Effector memory CD8-positive, alpha-beta T cell (primary cell): ENCODE measurements at places on chromosomes 7 and 10.

- peaks cover 3% of the 10 kb centered on the region for H3K36me3 ChIP-seq
- peaks cover 15% of the 10 kb centered on the region for H3K4me1 ChIP-seq
- no peak overlapping the region for H3K4me3 ChIP-seq
Measured at GRCh38 chr10:132678436-132679216, 107.3 kb downstream of the NKX6-2 start.

GRCh38 chr10:115845921-115846320, 427.1 kb downstream of the GFRA1 start:
- no peaks in the 10 kb centered on the region for H3K4me1 ChIP-seq
- H3K4me3 ChIP-seq: no peak overlapping the region
- H3K36me3 ChIP-seq: no peaks in the 10 kb centered on the region
- no peak overlapping the region for H3K27ac ChIP-seq

- H3K27me3 ChIP-seq: no peaks in the 10 kb centered on the region
- no peaks in the 10 kb centered on the region for H3K36me3 ChIP-seq
- DNase-seq: no peak
- no peak overlapping the region for H3K27ac ChIP-seq
Measured at GRCh38 chr10:2641028-2641427, 426.3 kb upstream of the PFKP start.

DNA sequence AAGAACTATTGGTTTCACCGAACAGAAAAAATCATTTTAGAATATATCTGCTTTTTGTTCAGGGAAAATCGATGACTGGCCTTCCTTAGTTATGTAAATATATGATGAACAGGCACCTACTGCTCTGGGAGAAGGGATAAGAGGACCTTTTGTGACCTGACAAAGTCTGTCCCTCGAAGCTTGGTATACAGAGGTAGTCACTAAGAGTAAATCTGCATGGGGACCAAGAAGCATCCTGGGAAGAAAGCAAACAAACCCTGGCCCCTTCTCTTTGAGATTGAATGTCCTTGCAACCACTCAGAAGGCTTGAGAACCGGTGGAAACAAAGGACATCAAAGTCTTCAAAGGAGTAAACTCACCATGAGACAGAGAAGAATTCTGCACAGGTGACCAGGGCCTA, 52.3 kb downstream of the SKIDA1 start:
- H3K27ac ChIP-seq: no peak overlapping the region
- H3K36me3 ChIP-seq: no peaks in the 10 kb centered on the region
- peaks cover 9% of the 10 kb centered on the region for H3K27me3 ChIP-seq
- no peaks in the 10 kb centered on the region for H3K4me1 ChIP-seq

DNA sequence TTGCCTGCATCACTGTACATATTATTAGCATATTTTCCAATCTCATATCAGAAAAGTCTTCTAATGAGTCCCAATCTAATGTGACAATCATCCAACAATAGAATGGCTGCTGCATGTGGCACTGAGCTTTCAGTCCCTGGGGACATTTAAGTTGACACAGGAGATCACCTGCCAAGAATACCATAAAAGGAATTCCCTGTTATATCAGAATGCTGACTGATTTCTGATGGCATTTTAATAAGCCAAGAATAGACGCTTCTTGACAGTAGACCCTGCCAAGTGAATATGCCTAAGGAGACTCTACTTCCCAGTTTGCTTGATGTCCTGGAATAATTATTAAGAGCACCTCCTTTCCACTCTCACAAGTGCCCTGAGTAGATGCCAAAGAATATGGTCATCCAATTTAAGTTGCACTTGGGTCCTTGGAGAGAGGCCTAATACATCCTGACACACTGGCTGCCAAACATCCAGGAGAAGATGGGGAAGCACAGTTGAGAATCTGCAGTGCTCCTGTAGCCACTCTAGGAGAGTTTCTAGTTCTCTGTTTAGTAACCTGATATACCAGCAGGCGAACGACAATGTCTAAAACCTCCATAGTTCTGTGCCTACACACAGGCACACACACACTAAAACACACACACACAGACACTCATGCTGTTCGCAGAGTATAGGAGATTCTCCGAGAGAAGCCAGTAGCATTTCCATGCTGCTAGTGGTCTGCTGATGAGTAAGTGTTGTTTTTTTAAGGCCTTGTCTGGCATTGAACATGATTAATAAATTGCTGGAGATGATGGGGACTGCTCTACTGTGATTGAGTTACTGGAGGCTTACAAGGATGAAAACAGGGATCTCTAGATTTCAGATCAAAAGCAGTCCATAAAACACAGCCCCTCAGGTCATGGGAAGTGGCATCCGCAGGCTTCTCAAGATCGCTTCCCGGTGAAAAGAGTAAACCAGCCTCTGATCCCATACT, 369.6 kb downstream of the KCNMA1 start:
- peaks cover 26% of the 10 kb centered on the region for H3K4me1 ChIP-seq
- no peak for DNase-seq
- H3K36me3 ChIP-seq: no peaks in the 10 kb centered on the region
- H3K27me3 ChIP-seq: no peaks in the 10 kb centered on the region

GRCh38 chr10:124465777-124466488, 4.3 kb downstream of the LHPP start:
- peaks cover 20% of the 10 kb centered on the region for H3K4me1 ChIP-seq
- H3K27me3 ChIP-seq: no peaks in the 10 kb centered on the region
- DNase-seq: no peak
- H3K27ac ChIP-seq: no peak overlapping the region

- peaks cover 32% of the 10 kb centered on the region for H3K4me1 ChIP-seq
- H3K36me3 ChIP-seq: peaks cover 23% of the 10 kb centered on the region
- H3K4me3 ChIP-seq: no peak overlapping the region
- H3K27me3 ChIP-seq: no peaks in the 10 kb centered on the region
- H3K27ac ChIP-seq: peak overlapping the region; percentile 75
Measured at GRCh38 chr10:119210633-119211032, 3.3 kb downstream of the GRK5 start.

DNA sequence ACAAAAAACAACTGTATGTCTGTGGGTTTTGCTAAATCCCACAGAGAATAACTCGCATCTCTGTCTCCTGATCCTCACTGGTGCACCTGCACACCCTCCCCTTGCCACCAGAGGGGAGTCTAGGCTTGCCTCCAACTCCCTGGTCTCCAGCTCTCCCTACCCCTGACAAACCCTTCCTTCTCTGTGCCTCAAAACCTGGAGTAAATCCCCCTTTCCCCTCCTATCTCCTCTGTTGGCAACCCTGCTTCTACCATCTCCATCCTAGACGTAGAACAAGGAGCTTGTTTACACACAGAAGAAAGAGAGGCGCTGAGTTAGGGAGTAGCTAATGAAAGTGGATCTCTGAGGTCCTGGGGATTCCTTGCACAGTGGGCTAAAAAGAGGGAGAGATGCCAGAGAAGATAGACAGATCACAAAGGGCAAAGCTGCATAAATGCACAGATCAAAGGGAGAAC, 6.0 kb downstream of the MBLAC1 start:
- H3K4me3 ChIP-seq: no peak overlapping the region
- H3K27ac ChIP-seq: peak overlapping the region; percentile 3
- peaks cover 10% of the 10 kb centered on the region for H3K4me1 ChIP-seq
- peaks cover 7% of the 10 kb centered on the region for H3K36me3 ChIP-seq

- no peaks in the 10 kb centered on the region for H3K4me1 ChIP-seq
- no peak overlapping the region for H3K4me3 ChIP-seq
Measured at GRCh38 chr10:3704565-3705325, 80.3 kb downstream of the KLF6 start.

- H3K4me3 ChIP-seq: no peak overlapping the region
- H3K36me3 ChIP-seq: no peaks in the 10 kb centered on the region
- no peaks in the 10 kb centered on the region for H3K27me3 ChIP-seq
- no peaks in the 10 kb centered on the region for H3K4me1 ChIP-seq
- H3K27ac ChIP-seq: no peak overlapping the region
- no peak for DNase-seq
Measured at GRCh38 chr7:111796671-111797070, 234.4 kb upstream of the IMMP2L start.

DNA sequence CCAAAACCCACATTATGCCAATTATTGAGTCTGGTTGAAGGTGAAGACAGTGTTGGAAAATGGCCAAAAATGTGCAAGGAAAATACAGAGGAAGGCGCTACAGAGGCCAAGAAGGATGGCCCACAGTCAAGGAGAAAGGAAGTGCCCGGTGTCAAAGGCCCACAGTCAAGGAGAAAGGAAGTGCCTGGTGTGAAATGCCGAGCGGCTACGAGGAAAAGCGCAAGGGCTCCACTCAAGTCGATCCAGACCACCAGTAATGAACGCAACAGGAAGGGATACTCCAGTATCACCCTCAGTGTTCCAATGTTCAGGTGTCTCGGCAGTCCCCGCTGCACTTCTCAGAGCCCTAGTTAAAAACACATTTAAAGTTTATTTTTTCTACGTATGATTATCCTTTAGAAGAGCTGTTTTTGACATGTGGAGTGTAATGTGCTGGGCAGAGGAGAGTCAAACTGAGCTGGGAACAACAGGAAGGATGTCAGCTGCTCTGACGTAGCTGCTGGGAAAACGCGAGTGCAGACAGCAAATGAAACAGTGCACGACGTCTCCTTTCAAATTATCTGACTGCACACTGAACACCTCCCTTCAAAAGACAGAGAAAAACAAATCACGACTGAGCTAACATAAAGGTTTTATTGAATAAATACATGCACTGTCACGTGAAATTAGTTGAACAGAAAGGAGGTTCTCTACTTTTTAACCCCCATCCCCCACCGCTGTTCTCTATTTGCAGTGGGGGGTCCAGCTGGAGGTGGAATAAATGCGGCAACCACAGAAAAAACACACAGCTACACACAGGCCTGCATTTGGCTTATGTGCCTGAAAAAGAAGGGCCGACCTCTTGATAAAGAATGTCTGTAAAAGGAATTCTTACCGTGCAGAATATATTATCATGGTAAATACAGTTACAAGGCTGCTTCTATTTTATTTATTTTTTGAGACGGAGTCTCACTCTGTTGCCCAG, 26.1 kb upstream of the NCAPG2 start:
- no peaks in the 10 kb centered on the region for H3K27me3 ChIP-seq
- H3K4me1 ChIP-seq: peaks cover 3% of the 10 kb centered on the region
- peaks cover 35% of the 10 kb centered on the region for H3K36me3 ChIP-seq
- no peak overlapping the region for H3K27ac ChIP-seq

DNA sequence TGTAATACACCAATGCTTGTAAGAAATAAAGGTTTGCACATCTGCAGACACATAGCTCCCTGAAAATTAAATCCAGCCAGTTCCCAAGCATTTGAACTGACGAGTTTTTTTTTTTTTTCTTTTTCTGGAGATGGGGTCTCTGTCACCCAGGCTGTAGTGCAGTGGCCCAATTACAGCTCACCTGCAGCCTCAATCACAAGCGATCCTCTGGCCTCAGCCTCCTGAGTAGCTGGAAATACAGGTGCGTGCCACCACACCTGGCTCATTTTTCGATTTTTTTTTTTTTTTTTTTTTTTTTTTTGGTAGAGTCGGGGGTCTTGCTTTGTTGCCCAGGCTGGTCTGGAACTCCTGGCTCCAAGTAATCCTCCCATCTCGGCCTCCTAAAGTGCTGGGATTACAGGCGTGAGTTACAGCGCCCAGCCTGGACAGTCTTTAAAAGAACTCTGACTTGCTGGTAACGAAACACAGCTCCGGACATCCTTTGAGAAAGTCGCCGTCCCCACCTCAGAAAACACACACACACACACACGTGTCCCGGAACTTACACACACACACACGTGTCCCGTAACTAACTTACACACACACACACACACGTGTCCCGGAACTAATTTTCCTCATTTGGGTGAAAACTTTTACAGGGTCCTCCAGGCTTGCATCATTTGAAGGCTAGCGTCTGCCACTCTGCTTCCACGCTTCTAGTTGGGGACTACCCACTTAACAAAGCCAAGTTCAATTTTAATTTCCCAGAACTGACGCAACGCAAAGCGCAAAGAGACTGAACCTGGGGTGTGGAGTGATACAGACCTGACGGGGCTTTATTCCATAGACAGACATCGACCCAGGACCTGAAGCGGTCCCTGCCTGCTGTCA, 18.6 kb downstream of the OCM2 start:
- H3K27me3 ChIP-seq: no peaks in the 10 kb centered on the region
- no peak for DNase-seq
- H3K27ac ChIP-seq: peak overlapping the region; percentile 95
- H3K36me3 ChIP-seq: peaks cover 37% of the 10 kb centered on the region

DNA sequence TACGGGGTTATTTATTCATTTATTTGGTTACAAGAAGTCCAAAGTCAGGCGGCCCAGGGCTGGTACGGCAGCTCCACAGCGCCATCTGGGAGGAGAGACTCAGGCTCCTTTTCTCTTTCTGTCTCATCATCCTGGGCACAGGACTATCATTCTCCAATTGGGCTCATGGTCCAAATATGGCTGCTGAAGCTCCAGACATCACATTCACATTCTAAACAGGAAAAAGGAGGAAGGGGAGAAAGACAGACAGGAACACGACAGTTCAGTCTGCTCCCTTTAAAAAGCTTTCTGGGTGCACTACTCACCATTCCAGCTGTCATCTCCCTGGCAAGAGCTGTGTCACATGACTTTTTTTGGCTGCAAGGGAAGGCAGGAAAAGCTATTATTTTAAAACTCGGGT, 74.4 kb upstream of the PDZD8 start:
- peaks cover 66% of the 10 kb centered on the region for H3K27me3 ChIP-seq
- H3K4me1 ChIP-seq: peaks cover 5% of the 10 kb centered on the region
- no peak for DNase-seq
- H3K4me3 ChIP-seq: no peak overlapping the region

GRCh38 chr10:74078037-74078436, 72.6 kb downstream of the AP3M1 start:
- peak overlapping the region; percentile 34 for H3K4me3 ChIP-seq
- peaks cover 47% of the 10 kb centered on the region for H3K36me3 ChIP-seq
- no peaks in the 10 kb centered on the region for H3K27me3 ChIP-seq
- DNase-seq: peak; percentile 24
- H3K4me1 ChIP-seq: peaks cover 42% of the 10 kb centered on the region
- H3K27ac ChIP-seq: peak overlapping the region; percentile 86

DNA sequence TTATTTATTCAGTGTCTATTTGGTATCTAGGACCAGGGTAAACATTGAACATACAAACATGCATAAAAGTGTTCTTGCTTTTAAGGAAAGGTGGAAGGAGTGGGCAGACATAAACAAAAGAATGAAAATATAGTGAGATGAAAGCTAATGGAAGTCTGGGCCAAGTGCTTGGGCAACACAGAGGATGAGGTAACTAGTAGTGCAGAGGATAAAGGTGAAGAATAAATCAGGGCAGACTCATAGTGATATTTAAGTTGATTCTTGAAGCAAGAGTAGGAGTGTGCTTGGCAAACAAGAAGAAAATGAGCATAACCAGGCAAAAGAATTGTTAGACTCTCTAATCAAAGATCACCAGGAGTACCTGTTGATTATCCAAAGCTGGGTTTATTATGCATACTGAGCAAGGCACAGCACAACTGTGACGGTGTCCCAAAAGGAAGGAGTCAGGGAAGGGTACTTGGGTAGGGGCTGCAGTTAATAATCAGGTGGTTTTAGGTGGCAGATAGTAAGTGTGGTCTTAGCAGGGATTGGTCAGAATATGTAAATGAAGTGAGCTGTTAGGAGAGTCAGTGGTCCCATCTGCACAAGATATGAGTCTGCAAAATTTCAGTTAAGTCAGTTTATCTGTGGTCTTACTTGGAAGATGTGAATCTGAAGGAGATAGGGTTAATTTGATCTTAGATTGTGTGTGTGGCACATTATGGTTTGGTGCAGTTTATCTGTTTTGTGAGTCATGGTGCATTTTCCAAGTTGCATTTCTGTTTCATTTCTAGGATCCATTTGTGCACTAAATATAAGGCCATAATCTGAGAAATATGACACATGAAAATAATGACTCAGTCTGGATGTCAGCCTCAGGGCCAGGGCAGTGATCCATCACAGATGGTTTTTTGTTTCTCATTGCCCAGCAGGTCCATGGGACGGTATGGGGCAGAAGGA, 30.6 kb upstream of the TAX1BP1 start:
- no peaks in the 10 kb centered on the region for H3K36me3 ChIP-seq
- H3K4me1 ChIP-seq: no peaks in the 10 kb centered on the region
- H3K27ac ChIP-seq: no peak overlapping the region
- H3K27me3 ChIP-seq: peaks cover 13% of the 10 kb centered on the region

GRCh38 chr10:8334631-8335030, 280.1 kb downstream of the GATA3 start:
- H3K4me1 ChIP-seq: peaks cover 22% of the 10 kb centered on the region
- peak overlapping the region; percentile 97 for H3K27ac ChIP-seq
- DNase-seq: no peak
- H3K4me3 ChIP-seq: no peak overlapping the region
